ENCODE measurements at places on chromosomes 13 and 19.

DNA sequence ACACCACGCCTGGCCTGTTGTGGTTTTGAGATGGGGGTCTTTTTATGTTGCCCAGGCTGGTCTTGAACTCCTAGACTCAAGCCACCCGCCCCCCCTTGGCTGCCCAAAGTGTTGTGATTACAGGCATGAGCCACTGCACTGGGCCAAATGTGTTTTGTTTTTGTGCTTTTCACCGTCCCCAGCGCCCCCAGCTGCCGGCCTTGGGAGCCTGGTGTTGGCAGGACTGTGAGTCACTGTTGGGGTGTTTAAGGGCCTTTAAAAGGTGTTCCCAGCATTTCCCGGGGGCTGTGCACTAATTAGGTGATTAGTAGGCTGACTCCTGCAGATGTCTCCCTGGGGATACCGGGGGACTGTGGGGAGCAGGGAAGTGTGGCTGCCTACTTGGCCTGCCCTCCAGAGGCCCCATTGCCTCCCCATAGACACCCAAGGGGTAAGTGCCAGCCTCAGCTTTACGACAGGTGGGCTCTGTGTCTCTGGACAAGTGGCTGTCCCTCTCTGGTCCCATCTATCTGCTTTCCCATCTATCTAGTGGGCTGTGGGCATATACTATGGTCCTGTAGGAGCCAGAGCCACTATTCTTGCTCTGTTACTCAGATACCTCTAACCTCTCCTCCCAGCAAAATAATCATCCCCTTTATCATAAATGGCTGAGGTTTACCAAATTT lies 11.8 kb upstream of the TLE5 start:
- no peak for DNase-seq

DNA sequence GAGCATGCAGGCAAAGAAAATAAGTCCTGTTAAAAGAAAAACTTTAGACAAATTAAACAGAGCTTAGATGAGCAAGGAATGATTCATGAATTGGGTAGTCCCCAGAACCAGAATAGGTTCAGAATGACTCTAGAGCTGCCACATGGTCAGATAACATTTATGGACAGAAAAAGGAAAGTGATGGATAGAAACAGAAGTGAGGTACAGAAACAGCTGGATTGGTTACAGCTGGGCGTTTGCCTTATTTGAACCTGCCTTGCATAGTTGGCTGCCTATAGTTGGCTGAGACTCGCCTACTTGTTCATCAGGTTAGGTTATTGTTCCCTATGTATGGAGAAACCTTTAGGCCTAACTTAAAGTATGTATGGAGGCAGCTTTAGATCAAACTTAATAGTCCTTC lies 35.4 kb downstream of the WDFY2 start:
- no peak for DNase-seq

DNA sequence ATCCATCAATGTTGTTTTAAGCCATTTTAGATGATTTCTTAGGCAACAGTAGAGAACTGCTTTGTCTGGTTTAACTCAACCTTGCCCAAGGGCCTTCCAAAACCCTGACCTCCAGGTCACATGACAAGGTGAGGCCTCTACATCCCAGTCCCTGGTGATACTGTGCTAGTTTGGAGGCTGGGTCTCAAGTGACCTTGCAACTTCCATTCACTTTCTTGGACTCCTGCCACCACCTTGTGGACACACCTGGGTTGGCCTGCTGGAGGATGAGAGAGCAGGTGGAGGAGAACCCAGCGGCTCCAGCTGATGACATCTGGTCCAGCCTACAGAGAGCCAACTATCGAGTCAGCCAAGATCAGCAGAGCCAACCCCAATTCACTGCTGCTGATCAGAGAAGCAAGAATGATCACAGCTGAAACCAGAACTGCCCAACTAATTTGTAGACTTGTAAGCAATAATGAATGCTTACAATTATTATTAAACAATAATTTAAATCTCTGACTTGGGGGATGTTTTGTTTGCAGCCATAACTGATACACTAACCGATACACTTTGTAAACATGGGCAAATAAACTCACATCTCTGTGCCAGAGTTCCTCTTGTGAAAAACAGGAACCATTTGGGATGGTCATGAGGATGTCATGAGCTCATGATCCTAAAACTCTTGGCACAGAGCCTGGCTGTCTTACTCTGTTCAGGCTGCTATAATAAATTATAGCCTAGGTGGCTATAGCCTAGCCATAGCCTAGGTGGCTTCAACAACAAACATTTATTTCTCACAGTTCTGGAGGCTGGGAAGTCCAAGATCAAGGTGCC lies 11.5 kb downstream of the FAM187B start:
- peak; percentile 60 for DNase-seq

DNA sequence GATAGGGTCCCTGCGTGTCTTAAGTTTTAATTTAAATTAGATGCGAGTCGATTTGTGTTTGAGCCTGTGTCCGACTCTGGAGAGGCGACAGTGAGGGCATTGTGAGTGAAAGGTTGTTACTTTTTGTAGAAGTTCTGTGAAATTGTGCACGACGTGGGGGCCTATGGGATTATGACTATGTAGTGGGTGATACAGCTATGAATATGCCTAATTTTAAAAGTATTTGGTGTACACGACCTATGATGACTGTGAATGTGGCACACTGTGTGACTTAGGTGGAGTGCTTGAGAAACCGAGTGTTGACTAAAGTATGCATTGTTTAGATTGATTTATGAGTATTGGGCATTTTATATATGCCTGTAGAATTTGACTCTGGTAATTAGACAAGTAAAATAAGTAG lies 646 bp downstream of the ZNF567 start:
- DNase-seq: no peak

GRCh38 chr13:78460176-78460575 lies 143.2 kb downstream of the POU4F1 start:
- no peak for DNase-seq

GRCh38 chr13:71876648-71877255 lies 9.7 kb upstream of the DACH1 start:
- no peak for DNase-seq

DNA sequence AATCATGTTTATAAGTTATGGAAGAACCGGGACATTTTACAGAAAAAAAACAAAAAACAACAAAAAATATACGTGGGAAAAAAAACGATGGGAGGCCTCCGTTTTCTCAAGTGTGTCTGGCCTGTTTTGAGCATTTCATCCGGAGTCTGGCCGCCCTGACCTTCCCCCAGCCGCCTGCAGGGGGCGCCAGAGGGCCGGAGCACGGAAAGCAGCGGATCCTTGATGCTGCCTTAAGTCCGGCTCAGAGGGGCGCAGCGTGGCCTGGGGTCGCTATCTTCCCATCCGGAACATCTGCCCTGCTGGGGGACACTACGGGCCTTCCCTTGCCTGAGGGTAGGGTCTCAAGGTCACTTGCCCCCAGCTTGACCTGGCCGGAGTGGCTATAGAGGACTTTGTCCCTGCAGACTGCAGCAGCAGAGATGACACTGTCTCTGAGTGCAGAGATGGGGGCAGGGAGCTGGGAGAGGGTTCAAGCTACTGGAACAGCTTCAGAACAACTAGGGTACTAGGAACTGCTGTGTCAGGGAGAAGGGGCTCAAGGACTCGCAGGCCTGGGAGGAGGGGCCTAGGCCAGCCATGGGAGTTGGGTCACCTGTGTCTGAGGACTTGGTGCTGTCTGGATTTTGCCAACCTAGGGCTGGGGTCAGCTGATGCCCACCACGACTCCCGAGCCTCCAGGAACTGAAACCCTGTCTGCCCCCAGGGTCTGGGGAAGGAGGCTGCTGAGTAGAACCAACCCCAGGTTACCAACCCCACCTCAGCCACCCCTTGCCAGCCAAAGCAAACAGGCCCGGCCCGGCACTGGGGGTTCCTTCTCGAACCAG lies 1.8 kb upstream of the APOE start:
- DNase-seq: peak; percentile 80

DNA sequence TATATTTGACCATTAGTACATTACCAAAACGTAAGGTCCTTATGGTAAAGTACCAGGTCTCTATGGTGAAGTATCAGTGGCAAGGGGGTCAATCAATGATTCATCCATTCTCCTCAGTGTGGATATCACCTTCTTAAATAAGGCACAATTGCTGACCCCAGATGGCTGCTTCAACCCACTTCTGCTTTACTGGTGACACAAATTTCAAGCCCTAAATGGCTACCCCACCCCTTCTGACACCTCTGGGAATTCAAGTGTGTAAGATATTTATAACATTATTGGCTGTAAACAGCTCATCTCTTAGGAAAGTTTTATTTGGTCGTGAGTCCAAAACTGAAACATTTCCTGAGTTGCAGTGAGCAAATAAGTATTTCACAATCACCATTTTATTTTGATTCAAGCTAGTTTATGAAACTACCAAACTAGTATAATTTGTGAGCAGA lies 7.9 kb upstream of the WBP4 start:
- no peak for DNase-seq

DNA sequence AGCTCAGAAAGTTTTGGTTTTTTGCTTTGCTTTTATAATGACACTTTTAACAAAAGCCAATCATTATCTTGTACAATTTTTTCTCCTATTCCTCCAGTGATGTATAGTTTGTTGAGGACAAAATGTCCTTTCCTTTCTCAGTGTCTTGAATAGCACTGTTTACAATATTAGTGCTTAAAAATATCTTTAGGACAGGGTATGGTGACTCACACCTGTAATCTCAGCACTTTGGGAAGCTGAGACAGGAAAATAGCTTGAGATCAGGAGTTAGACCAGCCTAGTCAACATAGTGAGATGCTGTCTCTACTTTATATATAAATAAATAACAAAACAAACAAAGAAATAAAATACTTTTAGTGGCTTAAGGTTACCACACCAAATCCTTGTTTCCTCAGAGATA lies 41.9 kb downstream of the SPRY2 start:
- DNase-seq: no peak

DNA sequence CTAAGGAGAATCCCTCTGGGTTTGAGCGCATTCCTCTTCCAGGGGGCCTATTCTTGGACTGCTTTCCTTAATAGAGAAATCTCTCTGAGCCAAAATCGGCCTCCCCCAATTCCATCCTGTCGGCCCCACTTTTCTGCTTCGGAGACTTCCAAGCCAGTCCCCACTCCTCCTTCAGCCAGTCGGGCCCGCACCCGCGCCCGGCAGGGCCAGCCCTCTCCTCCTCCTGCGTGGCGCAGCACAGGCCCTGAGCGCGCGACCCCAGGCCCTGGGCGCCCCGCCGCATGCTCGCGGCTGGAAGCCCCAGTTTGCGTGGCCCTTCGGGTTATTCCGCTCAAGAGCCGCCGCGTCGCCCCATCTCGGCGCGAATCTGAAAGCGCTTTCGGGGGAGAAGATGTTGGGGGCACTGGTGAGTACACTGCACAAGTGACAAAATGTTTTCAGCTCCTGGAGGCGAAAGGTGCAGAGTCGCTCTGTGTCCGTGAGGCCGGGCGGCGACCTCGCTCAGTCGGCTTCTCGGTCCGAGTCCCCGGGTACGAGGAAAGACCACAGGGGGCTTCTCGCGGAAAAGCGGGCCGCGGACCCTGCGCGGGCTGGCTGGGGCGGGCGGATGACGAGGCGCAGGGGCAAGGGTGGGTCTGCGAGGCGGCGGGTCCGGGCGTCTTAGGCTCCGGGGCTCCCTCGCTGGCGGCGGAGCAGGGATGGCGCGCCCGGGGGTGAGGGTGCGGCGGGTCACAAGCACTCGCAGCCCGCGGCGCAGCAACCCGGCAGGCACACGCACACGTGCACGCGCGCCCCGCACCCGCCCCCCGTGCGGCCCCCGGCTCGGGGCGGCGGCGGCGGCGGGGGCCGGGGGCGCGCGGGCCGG lies at the start of gene IL17D:
Gene IL17D, plus strand, starts transcription at position 785 of the 865 bp plus-strand sequence. CDS start 303 bp downstream, outside the sequence.
- DNase-seq: peak; percentile 77

DNA sequence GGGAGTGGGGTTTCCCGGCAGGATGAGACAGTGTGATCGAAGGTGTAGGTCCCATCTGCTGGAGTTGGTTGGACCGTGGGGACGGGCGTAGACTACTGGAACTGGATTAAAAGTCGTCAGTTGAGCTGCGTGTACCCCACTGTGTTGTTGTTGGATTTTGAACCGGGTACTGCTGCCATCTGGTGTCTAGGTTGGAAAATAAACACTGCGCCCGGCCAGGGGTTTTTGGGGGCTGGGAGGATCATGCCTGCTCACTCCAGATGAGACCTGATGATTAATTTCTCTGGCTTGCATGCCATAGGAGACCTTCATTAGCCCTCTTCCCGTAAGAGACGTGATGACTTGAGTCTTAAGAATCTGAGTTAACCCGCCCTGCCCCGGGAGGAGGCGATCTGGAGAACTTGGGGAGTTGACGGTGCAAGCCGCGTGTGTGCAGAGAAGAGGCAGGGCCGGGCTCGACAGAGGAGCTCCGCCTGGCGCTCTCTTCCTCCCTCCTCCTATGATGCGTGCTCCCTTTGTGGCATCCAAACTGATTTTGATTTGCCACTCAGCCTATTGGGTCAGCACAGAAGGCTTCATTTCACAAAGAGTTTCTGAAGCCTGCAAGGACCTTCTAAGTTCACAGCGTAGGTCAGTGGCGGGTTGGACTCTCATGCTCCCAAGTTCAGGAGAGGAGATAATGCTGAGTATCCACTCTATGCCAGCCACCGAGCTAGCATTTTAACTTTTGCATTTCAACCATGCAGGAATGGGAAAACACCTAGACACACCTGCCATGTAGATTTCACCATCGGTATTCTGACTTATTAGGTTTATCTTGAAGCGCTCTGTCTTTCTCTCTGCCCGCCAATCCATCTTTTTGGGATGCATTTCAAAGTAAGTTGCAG lies 2.7 kb downstream of the UHRF1 start:
- DNase-seq: peak; percentile 86

GRCh38 chr13:39484506-39485313 lies 118.3 kb downstream of the LHFPL6 start:
- DNase-seq: no peak

- DNase-seq: peak; percentile 86
Observed at GRCh38 chr13:51451467-51452360, 1.1 kb downstream of the INTS6 start.

GRCh38 chr19:35559281-35559659 lies 4.2 kb downstream of the ATP4A start:
- no peak for DNase-seq

Measured in stomach (tissue), 19 donors.